ENCODE measurements at places on chromosomes 3 and 15. TPM values are rescaled to one million over a fixed set of nuclear protein-coding genes. Genes with fewer than 3 reads are reported as not detected.

C3orf22 gene
- total RNA-seq, result not detected

TMC3 gene
- not detected for total RNA-seq

TUSC7 gene
- total RNA-seq, result not detected

CLDND1 gene
- total RNA-seq, result 78.3 TPM

GCNT3 gene
- not detected for total RNA-seq

POLQ gene
- total RNA-seq, result 5.0 TPM

CCDC39 gene
- not detected for total RNA-seq

PLAAT1 gene
- total RNA-seq, result 0.54 TPM

NEK10 gene
- 6.6 TPM for total RNA-seq

GOLGA8K gene
- total RNA-seq, result not detected

RASGRP1 gene
- 1.9 TPM for total RNA-seq

UQCC5 gene
- 1.1 TPM for total RNA-seq

- DNase-seq, result peak; percentile 70
Observed at GRCh38 chr3:52649461-52650210, 36.1 kb downstream of the PBRM1 start.

GRCh38 chr15:88269356-88270062 is 13.0 kb upstream of the NTRK3 start:
- DNase-seq, result no peak

DNA sequence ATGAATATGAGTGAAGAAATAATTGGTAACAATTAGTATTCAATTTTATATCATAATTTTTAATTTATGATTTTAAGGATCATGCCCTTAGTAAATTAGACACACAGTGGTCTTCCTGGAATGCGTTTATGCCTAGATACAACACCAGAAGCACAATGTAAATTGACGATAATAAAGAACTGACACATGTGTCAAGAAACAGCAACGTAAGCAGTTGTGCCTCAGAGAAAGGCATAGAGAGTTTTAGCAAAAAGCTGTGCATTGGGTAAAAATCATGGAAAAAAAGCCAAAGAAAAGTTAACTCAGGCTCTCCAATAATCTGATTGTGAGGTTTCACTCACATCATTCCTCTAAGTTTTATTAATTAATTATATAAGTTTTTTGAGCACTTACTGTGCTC is 37.0 kb upstream of the CNTN6 start:
- no peak for DNase-seq

DNA sequence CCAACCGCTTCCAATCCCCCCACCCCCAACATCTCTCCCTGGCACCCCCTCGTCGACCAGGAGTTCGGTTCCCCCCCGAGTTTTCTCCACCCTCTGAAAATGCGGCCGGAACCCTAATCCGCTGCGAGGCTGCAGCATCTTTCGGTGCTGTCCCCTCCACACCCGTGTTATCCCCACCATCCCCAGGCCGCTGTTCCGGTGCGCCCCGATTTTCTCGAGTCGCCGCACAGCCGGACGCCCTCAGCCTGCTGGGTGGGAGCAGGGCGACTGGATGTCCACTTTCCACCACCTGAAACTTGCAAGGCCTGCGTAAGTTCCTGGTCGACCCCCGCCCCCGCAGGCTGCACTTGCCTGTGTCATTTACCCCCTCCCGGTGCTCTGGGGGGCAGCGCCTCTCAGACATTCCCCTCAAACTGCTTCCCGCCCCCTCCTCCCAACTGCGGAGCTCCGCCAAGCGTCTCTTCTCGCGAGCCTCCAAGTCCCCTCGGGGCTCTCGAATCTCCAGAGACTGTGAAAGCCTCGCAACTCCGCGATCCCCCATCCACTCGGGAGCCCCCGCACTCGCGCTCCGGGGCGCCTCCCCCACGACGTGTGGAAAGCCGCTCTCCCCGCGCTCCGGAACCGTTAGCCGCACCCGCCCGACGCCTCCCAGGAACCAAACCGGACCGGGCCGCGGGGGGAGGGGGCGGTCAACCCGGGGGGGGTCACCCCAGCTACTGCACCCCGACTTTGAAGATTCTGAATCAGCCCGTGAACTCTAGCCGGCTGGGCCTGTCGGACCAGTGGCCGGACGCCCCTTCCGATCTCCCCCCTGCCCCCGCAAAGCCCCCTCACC is 566 bp downstream of the ETV5 start:
- peak; percentile 66 for DNase-seq

GRCh38 chr3:8737823-8738222 is 4.2 kb downstream of the CAV3 start:
- DNase-seq, result no peak

GRCh38 chr3:97821287-97821773 is 481 bp upstream of the CRYBG3 start:
- peak; percentile 6 for DNase-seq

GRCh38 chr3:140510303-140510861 is 167.5 kb upstream of the TRIM42 start:
- no peak for DNase-seq

DNA sequence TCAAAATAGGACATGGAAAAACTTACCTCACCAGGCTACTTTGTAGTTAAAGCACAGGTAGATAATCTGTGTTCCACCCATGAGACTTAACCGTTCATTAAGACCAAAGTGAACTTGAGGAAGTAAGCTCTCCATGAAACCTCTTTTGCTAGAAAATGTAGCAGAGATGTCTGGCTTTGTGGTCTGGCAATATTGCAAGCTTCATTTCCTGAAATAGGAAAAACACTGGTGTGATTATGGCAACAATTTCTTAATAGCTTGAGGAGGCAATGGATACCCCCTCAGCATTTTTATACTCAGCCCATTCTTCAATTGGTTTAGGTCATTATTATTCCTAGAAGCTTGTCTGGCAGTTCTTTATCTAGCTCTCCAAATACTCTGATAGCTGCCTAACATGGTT is 957.3 kb downstream of the IGSF11 start:
- no peak for DNase-seq

- peak; percentile 62 for DNase-seq
Observed at GRCh38 chr15:31489801-31490646, 163.4 kb downstream of the KLF13 start.

GRCh38 chr15:72491768-72492167 is 17.6 kb downstream of the ARIH1 start:
- peak; percentile 90 for DNase-seq

GRCh38 chr15:101488300-101489164 is 975 bp downstream of the PCSK6 start:
- no peak for DNase-seq

DNA sequence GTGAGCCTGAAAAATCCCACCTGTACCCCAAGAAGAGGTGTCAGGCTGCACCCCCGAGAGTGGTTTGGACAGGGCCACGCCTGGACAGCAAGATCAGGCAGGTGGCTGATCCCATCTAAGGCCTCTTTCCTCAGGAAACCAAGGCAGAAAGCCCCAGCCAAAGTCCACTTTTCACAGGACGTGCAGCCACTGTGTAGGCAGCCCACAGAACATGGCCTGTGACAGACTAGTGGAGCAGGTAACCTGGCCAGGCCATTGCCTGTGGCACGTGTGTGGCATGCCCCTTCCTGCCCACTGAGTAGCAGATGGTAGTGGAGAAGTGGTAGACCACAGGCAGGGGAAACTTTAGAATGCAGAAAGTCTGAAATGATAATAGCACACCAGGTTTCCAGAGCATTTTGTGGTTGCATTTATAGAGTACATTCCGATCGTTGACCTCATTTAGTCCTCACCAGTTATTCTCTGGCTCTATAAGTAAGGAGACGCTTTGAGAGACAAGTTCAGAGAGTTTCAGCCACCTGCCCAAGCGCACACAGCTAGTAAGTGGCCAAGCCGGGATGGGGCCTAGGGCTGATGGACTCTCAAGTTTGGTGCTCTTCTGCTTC is 68.7 kb downstream of the AAGAB start:
- DNase-seq, result no peak

DNA sequence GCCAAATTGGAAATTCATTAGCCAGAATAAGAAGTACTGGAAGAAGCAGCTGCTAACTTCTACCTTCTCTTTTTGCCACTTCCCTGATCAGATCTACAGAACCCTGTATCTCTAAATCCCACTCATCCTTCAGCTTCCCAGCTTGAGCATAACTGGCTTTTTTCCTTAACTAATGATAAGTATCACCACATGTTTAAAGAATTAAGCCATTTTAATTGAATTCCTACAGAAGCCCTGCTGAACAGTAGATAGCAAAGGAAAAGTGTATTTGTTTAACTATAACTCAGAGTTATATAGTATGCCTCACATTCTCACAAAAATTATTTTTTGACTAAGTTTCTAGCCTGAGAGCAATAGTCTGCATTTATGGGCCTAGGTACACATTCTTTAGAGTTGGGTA is 262.4 kb downstream of the UBE2E2 start:
- no peak for DNase-seq

DNA sequence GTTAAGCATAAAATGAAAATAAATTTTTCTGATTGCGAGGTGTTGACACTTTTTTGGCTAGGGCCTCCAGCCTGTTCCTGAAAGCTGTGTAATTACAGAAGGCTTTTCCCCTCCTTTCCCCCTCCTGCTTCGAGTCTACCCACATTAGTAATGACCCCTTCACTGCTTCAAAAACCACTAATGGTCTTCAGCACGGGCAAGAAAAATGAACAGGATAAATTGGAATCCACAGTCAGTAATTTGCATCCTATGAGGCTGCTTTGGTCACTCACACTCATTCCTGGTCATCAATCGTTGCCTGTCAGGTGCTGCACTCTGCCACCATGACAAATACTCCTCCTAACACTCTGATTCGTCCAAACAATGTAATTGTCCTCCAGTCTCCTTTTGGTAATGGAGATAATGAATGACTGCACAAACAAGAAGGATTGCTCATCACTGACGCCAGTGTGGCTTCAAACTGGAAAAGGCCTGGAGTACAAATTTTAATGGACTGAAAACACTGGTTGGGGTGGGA is 148.6 kb downstream of the MEIS2 start:
- peak; percentile 84 for DNase-seq

DNA sequence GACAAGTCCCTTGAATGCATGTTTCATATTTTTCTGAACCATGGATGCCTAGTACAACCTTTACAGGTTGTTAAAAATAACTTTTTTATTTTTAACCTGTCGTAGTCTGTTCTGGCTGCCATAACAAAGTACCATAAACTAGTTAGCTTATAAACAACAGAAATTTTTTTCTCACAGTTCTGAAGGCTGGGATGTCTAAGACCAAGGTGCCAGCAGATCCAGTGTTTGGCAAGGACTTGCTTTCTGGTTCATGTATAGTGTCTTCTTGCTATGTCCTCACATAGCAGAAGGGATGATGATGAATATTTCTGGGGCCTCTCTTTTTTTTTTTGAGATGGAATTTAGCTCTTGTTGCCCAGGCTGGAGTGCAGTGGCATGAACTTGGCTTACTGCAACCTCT is 23.0 kb upstream of the POLR2M start:
- no peak for DNase-seq

DNA sequence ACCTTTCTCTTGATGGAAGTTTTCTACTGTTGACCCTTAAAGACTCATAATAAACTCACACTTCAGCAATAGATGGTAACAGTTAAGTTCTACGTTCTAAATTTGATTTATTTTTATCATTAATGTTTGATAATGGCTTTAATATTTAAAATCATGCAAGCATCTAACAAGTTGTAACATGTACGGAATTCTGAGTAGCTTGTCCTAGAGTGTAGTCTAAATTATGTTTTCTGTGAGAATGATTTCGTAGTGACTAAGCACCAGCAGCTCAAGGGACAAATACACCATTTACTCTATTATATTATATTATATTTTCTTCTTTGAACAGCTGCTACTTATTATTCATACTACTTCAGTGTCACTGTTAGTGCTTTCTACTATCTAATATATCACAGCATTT is 345.6 kb downstream of the NLGN1 start:
- DNase-seq, result peak; percentile 47

- DNase-seq, result no peak
Observed at GRCh38 chr15:69604072-69604411, 151.4 kb downstream of the RPLP1 start.

GRCh38 chr3:49523756-49524747 is 30.2 kb upstream of the BSN start:
- no peak for DNase-seq

- DNase-seq, result no peak
Observed at GRCh38 chr15:88431441-88431840, 35.7 kb downstream of the MRPL46 start.

GRCh38 chr3:19229086-19229485 is 80.8 kb downstream of the KCNH8 start:
- DNase-seq, result no peak

- peak; percentile 87 for DNase-seq
Observed at GRCh38 chr3:86948822-86949221, 42.1 kb downstream of the VGLL3 start.

DNA sequence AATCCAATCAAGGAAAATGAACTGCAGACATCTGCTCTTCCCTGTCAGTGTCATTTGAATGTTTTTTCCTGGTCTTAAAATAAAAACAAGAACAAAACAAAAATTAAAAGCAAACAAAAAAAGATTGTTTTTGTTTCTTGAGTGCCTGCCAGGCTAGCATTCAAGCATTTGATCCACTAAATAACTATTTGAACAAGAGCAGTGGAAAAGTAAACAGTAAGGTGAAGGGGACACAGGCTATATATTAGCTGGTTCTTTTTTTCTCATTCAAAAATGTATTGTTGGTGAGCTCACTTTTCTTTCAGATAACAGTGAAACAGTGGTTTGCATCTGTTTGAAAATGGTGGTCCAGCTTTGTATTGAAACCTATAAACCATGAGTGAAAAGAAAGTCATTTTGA is 586.9 kb upstream of the SGO1 start:
- DNase-seq, result no peak

DNA sequence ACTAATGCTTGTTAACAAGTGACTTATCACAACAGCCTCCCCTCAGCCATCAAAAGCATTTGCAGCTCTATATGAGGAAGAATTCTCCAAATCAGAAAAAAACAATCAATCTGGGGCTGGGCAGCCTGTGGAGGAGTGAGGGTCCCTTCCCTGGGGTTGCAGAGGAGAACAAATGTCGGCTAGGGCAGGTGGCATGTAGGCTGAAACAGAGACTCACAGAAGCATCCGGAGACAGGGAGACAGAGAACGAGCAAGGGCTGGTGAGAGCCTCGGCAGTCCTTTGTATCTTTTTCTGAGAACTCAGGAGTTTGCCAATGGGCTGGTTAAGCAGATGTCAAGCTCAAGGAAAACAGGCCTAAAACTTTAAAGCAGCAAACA is 15.8 kb downstream of the ITGA11 start:
- no peak for DNase-seq

DNA sequence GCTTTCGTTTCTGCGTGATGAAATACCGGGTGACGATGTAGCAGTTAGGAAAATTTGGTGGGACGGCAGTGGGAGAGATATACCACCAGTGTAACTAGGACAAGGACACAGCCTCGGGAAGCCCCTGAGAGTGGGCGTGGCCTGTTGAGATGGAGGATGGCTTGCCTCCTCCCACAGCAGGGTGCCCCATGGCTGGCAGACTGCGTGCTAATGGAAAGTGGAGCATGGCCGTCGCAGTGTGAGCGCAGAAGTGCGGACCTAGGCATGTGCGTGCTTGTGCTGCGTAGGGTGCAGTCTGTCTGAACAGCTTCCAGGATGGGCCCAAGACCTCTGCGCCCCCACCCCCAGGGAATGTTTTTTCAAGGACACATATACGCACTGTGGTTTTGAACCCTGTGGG is 56.8 kb downstream of the CHDH start:
- no peak for DNase-seq

DNA sequence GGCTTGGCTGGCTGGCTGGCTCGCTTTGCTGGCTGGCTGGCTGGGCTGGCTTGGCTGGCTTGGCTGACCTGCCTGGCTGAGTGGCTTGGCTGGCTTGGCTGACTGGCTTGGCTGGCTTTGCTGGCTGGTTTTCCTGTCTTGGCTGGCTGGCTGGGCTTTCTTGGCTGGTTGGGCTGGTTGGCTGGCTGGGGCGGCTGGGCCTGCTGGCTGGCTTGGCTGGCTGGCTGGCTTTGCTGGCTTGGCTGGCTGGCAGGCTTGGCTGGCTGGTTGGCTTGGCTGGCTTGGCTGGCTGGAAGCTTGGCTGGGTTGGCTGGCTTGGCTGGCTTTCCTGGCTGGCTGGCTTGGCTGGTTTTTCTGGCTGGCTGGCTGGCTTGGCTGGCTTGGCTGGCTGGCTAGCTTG is 435.6 kb downstream of the GOLGA6L6 start:
- no peak for DNase-seq

All from IMR-90 (cell line).